Thymus (tissue), 14 donors: ENCODE measurements at places on chromosomes 5 and 9.

GRCh38 chr5:171158581-171158980 lies 150.5 kb upstream of the TLX3 start:
- H3K27me3 ChIP-seq, result no peaks in the 10 kb centered on the region
- H3K36me3 ChIP-seq, result no peaks in the 10 kb centered on the region
- H3K27ac ChIP-seq, result no peak overlapping the region
- no peak for DNase-seq
- H3K4me3 ChIP-seq, result no peak overlapping the region

DNA sequence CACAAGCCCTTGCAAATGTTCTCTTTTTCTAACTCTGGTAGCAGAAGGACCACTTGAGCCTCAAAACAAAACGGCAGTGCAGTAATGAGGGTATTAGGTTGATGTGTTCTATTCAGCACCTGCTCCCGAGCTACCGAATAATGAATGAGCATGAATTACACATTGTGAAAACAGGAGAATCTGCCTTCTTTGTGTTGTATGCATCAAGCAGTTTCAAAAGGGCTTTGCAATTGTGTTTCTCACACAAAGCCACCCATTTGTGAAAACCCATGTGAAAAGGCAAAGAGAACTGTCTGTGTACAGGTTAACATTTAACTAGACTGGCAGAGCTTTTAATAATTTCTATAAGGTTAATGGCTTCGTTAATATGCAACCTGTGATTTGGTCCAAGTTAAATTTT lies 97.8 kb downstream of the STK32A start:
- no peaks in the 10 kb centered on the region for H3K4me1 ChIP-seq
- H3K27me3 ChIP-seq, result no peaks in the 10 kb centered on the region
- no peak overlapping the region for H3K4me3 ChIP-seq
- H3K36me3 ChIP-seq, result no peaks in the 10 kb centered on the region
- DNase-seq, result no peak

DNA sequence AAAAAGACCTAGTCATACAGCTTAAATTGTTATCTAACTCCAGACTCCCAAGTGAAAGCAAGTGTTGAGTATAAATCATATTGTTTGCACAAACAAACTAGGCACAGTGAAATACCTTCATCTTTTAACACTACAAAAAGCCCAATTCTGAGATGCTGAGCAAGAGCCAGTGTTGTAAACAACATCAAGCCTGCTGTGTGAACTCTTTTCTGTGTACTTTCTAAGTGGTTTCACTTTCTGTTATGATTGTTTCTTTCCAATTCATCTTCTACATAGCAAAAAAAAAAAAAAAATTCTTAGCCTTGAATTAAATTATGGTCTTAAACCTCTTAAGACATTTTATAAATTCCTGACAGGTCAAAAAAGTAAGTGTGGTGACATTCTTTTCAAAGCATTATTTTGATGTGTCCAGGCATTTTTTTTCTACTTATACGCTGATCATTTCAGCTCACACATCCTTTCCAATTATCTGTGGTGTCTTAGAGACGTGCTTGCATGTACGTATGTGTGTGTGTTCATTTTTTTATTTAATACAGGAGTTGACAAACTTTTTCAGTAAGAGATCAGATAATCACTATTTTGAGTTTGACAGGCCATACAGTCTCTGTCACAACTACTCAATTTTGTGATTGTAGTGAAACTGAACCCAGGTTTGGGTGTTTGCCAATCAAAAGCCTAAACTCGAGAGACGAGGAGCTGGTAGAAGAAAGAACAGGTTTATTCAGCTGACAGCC lies 556.1 kb downstream of the CDH9 start:
- no peak overlapping the region for H3K27ac ChIP-seq
- H3K4me3 ChIP-seq, result no peak overlapping the region
- H3K27me3 ChIP-seq, result no peaks in the 10 kb centered on the region
- H3K4me1 ChIP-seq, result no peaks in the 10 kb centered on the region

GRCh38 chr5:132662925-132663770 lies 5.2 kb downstream of the IL13 start:
- peak; percentile 37 for DNase-seq
- no peak overlapping the region for H3K27ac ChIP-seq
- H3K27me3 ChIP-seq, result no peaks in the 10 kb centered on the region
- H3K36me3 ChIP-seq, result no peaks in the 10 kb centered on the region

DNA sequence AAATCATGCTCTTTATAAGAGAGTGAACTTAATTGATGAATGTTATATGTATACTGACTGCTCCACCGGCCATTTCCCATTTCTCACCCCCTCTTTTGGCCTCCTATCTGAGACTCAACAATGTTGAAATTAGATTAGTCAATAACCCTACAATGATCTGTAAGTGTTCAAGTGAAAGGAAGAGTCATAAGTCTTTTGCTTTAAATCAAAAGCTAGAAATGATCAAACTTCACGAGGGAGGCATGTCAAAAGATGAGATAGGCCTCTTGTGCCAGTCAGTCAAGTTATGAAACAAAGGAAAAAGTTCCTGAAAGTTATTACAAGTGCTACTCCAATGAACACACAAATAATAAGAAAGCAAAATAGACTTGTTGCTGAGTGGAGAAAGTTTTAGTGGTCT lies 83.1 kb downstream of the NLN start:
- H3K4me1 ChIP-seq, result peaks cover 4% of the 10 kb centered on the region
- no peak overlapping the region for H3K27ac ChIP-seq
- no peak for DNase-seq
- no peak overlapping the region for H3K4me3 ChIP-seq
- peaks cover 3% of the 10 kb centered on the region for H3K36me3 ChIP-seq

DNA sequence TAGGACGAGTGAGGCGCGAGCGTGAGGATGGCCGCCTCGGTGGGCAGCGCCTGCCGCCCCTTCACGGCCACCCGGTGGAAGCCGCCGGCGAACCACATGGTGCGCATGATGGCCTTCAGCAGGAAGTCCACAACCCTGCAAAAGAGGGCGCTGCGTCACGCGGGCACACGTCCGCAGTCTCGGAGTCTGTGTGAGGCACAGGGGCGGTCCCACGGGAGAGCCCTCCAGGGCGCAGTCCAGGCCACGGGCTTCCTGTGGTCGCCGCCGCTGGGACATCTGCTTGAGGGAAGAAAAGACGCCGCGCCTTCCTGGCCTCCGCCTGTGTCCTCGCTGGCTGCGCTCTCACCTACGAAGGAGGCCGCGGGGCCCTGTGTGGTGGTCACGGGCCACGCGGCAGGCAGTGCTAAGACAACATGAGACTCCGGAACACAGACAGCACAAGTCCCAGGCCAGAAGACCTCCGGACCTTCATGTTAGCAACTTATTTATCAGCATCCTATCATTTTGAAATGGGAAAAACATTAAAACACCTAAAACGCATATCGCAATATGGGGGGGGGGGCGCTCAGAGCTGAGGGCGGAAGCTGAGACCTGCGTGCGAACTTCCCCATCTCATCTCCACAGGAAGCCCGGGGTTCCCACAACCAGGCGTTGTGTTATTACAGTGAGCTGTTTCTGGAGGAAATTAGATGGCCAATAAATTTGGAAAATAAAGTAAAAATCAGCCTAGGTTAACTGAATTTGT lies 28.8 kb downstream of the LPCAT1 start:
- H3K4me1 ChIP-seq, result peaks cover 2% of the 10 kb centered on the region
- H3K4me3 ChIP-seq, result peak overlapping the region; percentile 18
- H3K27ac ChIP-seq, result no peak overlapping the region
- no peak for DNase-seq
- no peaks in the 10 kb centered on the region for H3K27me3 ChIP-seq

DNA sequence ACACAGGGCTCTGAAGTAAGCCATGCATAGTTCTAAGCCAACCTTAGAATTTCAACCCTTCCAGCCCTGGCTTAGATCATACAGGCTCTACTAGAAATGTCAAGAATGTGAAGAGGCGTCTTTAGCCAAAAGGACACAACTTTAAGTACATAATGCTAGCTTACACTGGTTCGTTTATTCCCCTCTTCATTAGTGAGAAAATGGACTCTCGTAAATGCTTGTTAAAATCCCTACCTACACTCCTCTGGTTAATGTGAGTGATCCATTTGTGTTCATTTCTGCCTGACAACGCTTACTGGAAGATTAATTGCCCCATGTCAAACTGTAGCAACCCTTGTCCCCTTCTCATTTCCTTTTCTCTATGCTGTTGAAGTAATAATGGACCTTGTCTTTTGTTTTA lies 149.3 kb upstream of the POU5F2 start:
- H3K36me3 ChIP-seq, result no peaks in the 10 kb centered on the region
- H3K4me3 ChIP-seq, result no peak overlapping the region
- peaks cover 2% of the 10 kb centered on the region for H3K4me1 ChIP-seq
- DNase-seq, result no peak
- no peaks in the 10 kb centered on the region for H3K27me3 ChIP-seq

GRCh38 chr9:128104171-128104618 lies 23.3 kb downstream of the PTGES2 start:
- peaks cover 83% of the 10 kb centered on the region for H3K36me3 ChIP-seq
- DNase-seq, result no peak

- H3K36me3 ChIP-seq, result no peaks in the 10 kb centered on the region
- H3K4me3 ChIP-seq, result no peak overlapping the region
- no peak for DNase-seq
- H3K27me3 ChIP-seq, result no peaks in the 10 kb centered on the region
These were observed 92.9 kb downstream of the GLDC start for GRCh38 chr9:6552498-6553121.

GRCh38 chr5:74122175-74122574 lies 496.2 kb downstream of the ARHGEF28 start:
- H3K4me1 ChIP-seq, result no peaks in the 10 kb centered on the region
- no peak for DNase-seq
- H3K4me3 ChIP-seq, result no peak overlapping the region
- H3K36me3 ChIP-seq, result no peaks in the 10 kb centered on the region

GRCh38 chr9:715743-716400 lies 125.6 kb upstream of the DMRT1 start:
- H3K27ac ChIP-seq, result no peak overlapping the region
- H3K4me1 ChIP-seq, result no peaks in the 10 kb centered on the region
- H3K4me3 ChIP-seq, result no peak overlapping the region
- no peaks in the 10 kb centered on the region for H3K27me3 ChIP-seq
- no peak for DNase-seq

DNA sequence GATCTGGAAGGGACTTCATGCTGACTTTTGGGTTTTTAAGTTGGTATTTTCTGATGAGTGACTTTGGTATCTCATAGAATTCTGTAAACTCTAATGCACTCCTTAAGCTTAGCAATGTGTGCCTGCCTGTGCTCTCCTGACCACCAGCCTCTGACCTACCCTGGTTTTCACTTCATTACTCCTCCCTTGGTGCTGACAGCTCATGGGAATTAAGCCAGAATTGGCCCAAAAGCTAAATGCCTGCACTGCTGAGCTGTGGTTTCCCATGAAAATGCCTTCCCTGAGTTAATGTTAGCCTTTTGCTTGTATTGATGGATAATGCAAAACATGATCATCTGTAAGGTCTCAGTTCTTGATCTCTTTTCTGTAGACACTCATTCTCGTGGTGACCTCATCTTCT lies 308.0 kb downstream of the DOCK8 start:
- H3K27me3 ChIP-seq, result no peaks in the 10 kb centered on the region
- no peak overlapping the region for H3K27ac ChIP-seq
- DNase-seq, result no peak
- no peak overlapping the region for H3K4me3 ChIP-seq
- no peaks in the 10 kb centered on the region for H3K36me3 ChIP-seq
- no peaks in the 10 kb centered on the region for H3K4me1 ChIP-seq

DNA sequence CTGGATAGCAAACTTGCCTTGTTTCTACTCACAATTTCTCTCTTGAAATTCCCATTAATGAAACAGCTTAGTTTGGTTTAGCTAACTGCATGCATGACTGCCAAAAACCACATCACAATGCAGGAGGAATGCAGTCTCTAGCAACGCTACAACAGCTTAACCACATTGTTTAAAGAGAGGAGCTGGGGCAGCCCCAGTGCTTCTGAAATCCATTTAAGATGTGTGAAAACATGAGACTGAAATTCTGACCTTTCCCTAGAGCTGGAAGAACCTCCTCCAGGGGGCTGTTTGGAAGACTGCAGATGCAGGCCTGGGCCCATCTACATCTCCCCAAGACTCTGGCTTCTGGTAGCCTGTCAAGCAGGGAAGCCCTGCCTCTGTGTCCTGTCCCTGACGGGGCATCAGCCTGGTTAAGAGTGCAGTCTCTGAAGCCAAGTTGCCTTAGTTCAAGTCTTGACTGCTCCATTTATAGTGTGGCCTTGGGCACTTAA lies 157.1 kb downstream of the ZNF462 start:
- H3K27me3 ChIP-seq, result no peaks in the 10 kb centered on the region
- peaks cover 22% of the 10 kb centered on the region for H3K4me1 ChIP-seq
- DNase-seq, result peak; percentile 23

- no peak overlapping the region for H3K27ac ChIP-seq
- no peak for DNase-seq
- no peaks in the 10 kb centered on the region for H3K27me3 ChIP-seq
- no peaks in the 10 kb centered on the region for H3K36me3 ChIP-seq
These were observed 1.6 kb downstream of the ATP10B start for GRCh38 chr5:160850421-160850820.

DNA sequence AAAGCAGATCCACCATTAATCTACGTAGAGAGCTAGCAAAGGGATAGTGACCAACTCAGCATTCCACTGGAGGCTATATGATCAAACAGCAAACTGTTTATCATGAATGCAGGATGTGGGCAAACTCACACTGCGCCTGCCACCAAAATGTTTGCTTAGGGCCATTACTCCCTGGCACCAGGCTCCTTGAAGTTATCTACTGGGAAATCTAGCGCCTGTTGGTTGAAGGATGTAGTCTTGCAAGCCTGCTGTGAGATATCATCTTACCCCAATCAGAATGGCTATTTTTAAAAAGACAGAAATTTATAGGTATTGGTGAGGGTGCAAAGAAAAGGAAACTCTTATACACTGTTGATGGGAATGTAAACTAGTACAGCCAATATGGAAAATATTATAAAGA lies 332.5 kb upstream of the RPS23 start:
- no peaks in the 10 kb centered on the region for H3K27me3 ChIP-seq
- no peak overlapping the region for H3K4me3 ChIP-seq
- no peaks in the 10 kb centered on the region for H3K4me1 ChIP-seq
- no peak overlapping the region for H3K27ac ChIP-seq
- no peak for DNase-seq

DNA sequence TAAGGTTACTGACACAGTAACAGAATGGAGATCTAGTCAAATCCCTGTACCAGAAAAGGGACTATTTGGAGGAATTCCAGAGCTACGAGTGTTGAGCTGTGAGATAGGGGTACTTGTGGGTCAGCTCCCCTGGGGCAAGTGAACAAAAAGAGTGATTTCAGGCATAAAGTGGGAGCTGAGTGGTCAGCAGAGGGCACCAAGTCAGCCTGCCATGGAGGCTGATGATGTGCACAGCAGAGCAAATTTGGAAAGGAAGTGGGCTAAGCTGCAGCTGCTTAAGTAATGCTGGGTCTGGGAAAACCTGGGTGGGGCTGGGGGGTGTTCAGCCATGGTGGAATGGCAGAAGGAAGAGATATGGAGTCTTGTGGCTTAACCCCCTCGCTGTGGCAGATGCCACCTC lies 327.9 kb downstream of the NTRK2 start:
- H3K27ac ChIP-seq, result no peak overlapping the region
- no peak overlapping the region for H3K4me3 ChIP-seq
- no peaks in the 10 kb centered on the region for H3K4me1 ChIP-seq
- H3K27me3 ChIP-seq, result no peaks in the 10 kb centered on the region
- H3K36me3 ChIP-seq, result no peaks in the 10 kb centered on the region
